K562 (cell line): ENCODE measurements at places on chromosomes 6 and 20. TPM values are rescaled to one million over a fixed set of nuclear protein-coding genes. Genes with fewer than 3 reads are reported as not detected.
A peak's percentile ranks its signal among the peaks of the same experiment; 100 is the strongest.

Gene OPRL1
- 0.22 and 0.33 TPM in 2 replicates for total RNA-seq

Gene TAP1
- 5.5 and 6.3 TPM in 2 replicates for total RNA-seq

Gene THEMIS
- total RNA-seq = 0.07 and 0.09 TPM in 2 replicates

DNA sequence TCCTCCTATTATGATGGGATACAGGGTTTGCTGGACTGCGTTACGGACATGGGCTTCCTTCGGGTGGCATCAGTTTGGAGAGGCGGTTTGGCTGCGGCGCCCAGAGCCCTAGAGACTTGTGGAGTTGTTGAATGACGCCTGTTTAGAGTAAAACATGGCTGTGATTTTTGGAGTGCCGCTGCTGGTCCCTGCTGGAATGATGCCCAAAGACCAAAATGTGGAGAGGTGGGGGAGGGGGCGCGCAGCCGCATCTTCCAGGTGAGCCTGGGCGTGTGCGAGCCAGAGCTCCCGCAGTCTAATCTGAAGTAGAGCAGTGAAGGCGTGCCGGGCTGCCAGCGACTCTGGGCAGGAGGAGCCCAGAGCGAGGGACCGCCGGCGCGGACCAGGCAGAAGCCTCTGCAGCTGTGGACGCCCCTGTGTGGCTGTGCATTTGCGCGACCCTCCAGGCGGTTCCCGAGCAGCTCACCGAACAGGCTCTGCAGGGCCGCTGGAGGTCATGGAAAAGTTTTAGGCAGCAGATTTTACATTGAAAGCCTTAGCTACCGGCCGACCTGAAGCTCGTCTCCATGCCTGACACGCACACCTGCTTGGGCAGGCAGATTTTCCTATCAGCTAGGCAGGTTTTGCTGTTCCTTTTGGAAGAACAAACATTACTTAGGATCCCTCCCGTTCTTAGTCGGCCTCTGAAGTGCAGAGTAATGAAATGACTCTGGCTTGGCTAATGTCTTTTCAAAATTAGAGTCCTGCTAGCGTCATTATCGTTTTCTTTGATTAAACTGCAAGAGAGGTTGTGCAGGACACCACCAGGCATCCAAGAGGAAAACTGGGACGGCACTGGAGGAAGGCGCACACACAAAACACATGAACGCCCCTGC lies 298.2 kb downstream of the PHACTR1 start:
- no peaks in the 10 kb centered on the region for H3K36me3 ChIP-seq
- peaks cover 63% of the 10 kb centered on the region for H3K27me3 ChIP-seq
- no peak overlapping the region for H3K27ac ChIP-seq
- no peaks in the 10 kb centered on the region for H3K4me1 ChIP-seq
- DNase-seq = no peak

DNA sequence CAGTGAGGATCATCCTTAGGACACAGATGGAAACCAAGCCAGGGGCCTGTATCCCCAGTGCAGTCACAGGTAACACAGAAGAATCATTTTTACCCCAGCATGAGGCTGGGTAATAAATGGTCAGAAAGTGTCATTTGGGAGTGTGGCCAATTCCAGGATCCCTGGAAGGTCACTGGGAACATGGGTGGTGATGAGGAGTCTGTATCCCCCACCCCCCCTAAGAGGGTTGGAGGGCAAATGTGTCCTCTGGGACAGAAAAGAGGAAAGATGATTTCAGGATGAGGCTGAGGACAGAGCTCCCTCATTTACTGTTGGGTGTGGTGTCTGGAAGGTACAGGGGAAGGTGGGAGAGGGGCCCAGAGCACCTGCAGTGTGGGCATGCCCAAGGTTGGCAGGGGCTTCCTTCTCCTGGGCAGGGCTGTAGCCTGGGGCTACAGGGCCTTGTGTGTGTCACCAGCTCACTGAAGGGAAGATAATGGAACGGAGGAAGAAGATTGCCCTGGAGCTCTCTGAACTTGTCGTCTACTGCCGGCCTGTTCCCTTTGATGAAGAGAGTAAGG lies 34.5 kb downstream of the PLCG1 start:
- no peaks in the 10 kb centered on the region for H3K27me3 ChIP-seq
- peaks cover 83% of the 10 kb centered on the region; the same call in 2 of the 3 replicates for H3K36me3 ChIP-seq
- no peaks in the 10 kb centered on the region for H3K4me1 ChIP-seq
- H3K4me3 ChIP-seq = no peak overlapping the region
- no peak overlapping the region for H3K27ac ChIP-seq
- DNase-seq = no peak

DNA sequence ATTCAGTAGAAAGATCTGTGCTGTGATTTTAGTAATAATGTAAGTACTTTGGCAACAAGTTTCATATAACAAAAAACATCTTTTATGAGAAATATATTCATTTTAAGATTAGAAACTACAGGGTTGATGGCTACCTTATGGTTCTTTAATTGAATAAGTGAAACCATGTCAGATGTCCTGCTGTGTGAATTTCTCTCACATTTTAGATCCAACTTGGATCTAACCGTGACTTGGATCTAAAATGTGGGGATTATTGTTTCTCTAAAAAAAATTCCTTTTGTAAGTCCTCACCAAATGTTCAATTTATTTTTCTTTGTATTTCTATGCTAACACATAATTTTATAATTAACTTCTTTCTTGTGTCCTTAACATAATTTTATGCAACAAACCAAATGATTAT lies 30.4 kb downstream of the ZC2HC1B start:
- no peaks in the 10 kb centered on the region for H3K36me3 ChIP-seq
- H3K27ac ChIP-seq = no peak overlapping the region
- DNase-seq = no peak
- peaks cover 7% of the 10 kb centered on the region; the same call in 1 of the 2 replicates for H3K27me3 ChIP-seq
- H3K4me1 ChIP-seq = no peaks in the 10 kb centered on the region

- H3K36me3 ChIP-seq = no peaks in the 10 kb centered on the region
- H3K4me3 ChIP-seq = no peak overlapping the region
- H3K27me3 ChIP-seq = no peaks in the 10 kb centered on the region
- H3K27ac ChIP-seq = no peak overlapping the region
- H3K4me1 ChIP-seq = no peaks in the 10 kb centered on the region
These were observed 166.4 kb upstream of the NT5E start for GRCh38 chr6:85283436-85283835.

GRCh38 chr6:116561377-116562018 lies 7.9 kb downstream of the CALHM4 start:
- H3K4me1 ChIP-seq = peaks cover 15% of the 10 kb centered on the region; the same call in 2 of the 3 replicates
- DNase-seq = peak; percentile 62
- no peaks in the 10 kb centered on the region for H3K36me3 ChIP-seq
- no peak overlapping the region for H3K27ac ChIP-seq
- H3K4me3 ChIP-seq = no peak overlapping the region
- no peaks in the 10 kb centered on the region for H3K27me3 ChIP-seq

DNA sequence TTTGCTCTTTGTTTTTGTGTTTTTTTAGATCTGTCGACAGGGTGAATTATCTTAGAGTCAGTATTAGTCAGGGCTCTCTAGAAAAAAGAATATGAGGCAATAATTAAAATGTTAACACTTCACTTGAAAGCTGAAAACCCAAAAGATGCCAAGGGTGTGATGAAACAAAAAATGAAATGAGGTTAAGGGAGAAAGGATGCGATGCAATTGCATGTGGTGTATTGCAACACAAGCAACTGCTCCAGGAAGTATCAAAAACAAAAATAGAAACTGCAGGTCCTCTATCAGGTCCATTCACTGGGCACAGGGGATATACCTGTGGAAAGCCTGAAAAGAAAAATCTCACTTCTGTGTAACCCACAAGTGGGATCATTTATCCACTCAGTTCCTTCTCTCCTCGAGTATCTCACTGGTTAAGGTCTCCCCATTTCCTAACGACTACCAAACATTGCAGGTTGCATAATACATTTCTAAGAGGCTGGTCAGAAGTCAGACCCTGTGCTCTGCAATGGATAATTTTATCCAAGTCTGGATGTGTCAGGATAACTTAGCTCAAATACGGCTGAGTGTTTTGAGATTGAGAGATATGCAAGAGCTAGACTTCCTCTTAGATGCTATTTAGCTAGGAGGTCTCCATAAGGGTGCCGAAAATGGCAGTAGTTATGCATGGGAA lies 257.7 kb upstream of the GJE1 start:
- no peak for DNase-seq
- no peaks in the 10 kb centered on the region for H3K4me1 ChIP-seq
- no peaks in the 10 kb centered on the region for H3K27me3 ChIP-seq

- H3K4me1 ChIP-seq = no peaks in the 10 kb centered on the region
- no peak overlapping the region for H3K27ac ChIP-seq
- no peaks in the 10 kb centered on the region for H3K36me3 ChIP-seq
- peaks cover 5% of the 10 kb centered on the region; the same call in 1 of the 2 replicates for H3K27me3 ChIP-seq
These were observed 106.9 kb downstream of the FYN start for GRCh38 chr6:111766201-111766857.

DNA sequence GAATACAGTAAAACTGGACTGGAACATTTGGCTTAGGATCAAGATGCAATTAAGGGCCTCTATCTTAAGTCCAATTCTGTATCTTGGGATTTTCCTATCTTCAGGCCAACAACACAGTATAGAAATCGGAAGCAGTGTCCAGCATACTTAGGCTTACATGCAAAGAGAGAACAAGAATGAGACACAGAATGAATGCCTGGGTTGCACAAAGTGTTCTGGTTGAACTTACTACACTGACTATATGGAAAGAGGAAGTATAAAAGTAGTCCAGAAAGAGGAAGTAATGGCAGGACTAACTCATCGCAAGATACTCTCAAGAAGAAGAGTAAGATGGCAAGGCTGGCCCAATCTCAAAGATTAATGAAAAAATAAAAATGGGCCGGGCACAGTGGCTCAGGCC lies 87.6 kb downstream of the BTBD9 start:
- H3K27me3 ChIP-seq = peaks cover 4% of the 10 kb centered on the region; the same call in 2 of the 3 replicates
- no peaks in the 10 kb centered on the region for H3K4me1 ChIP-seq
- no peak overlapping the region for H3K27ac ChIP-seq
- DNase-seq = no peak

GRCh38 chr6:138923561-138923960 lies 64.5 kb downstream of the REPS1 start:
- no peak overlapping the region for H3K27ac ChIP-seq
- H3K4me3 ChIP-seq = no peak overlapping the region
- peaks cover 5% of the 10 kb centered on the region; the same call in 1 of the 3 replicates for H3K36me3 ChIP-seq

DNA sequence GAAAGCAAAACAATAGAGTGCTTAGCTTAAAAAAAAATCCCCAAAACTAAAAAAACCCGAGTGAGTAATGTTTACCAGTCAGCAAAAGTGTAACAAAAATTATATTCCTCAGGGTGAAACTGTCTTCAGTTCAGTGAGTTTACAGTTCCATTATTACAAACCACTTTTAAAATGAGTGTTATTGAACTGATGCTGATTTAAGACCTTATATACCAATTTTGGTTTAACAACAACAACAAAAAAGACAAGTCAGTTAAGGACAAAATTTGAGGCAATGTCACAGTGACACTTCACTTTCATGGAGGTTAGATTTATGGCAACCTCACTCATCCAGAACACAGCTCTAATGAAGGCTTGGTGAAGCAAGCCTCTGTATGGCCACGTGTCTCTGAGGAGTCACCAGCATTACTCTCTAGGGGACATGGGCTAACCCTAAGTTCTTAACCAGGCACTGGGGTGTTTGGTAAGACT lies 630.8 kb downstream of the PHF3 start:
- DNase-seq = no peak
- no peak overlapping the region for H3K4me3 ChIP-seq
- H3K27ac ChIP-seq = no peak overlapping the region
- no peaks in the 10 kb centered on the region for H3K27me3 ChIP-seq

DNA sequence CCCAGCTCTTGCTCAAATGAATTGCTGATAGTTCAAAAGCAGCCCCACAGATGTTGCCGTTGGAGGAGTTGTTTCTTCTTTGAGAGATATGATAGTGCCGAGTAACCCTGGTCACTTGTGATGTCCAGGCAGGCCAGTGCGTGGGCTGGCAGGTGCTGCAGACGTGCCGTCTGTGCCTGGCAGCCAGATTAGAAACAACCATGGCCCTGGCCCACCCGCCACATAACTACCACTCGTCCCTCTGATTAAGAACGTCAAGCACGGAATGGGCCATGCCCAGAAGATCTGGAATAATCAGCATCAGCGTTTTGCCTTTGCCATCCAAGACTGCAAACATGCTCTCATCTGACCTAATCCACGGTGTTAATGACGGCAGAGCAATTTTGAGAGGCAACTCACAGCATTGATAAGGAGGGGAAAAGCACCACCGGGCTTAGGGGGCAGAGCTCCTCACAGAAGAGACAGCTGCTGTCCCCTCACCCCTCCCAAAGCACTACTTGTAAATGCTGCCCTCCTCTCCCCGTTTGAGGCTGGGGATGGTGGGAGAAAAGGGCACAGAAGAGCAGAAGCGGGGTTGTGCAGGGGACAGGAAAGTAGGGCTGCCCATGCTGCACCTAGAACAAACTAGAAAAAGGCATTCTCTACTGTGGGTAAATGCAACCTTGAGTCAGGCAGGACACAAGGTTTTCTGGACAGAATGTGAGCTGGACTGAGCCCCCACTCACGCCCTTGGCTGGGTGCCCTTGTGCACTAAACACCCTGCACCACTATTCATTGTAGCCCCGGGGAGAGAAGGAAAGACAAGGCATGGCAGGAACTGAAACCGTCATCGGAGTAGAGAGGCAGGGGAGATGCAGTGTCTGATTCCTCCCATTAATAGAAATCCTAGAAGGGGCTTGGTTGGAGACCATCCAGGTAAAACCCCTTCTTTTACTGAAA lies 5.3 kb upstream of the CPNE5 start:
- no peak for DNase-seq
- no peaks in the 10 kb centered on the region for H3K27me3 ChIP-seq
- H3K4me1 ChIP-seq = peaks cover 42% of the 10 kb centered on the region
- no peak overlapping the region for H3K4me3 ChIP-seq
- no peaks in the 10 kb centered on the region for H3K36me3 ChIP-seq
- no peak overlapping the region for H3K27ac ChIP-seq
